ENCODE measurements at places on chromosomes 6 and 20. TPM values are rescaled to one million over a fixed set of nuclear protein-coding genes. Genes with fewer than 3 reads are reported as not detected.

XKR7 gene
- total RNA-seq = not detected

MEI4 gene
- total RNA-seq = not detected

ZC3H12D gene
- total RNA-seq = 0.25 TPM

GGTLC1 gene
- not detected for total RNA-seq

PTK6 gene
- not detected for total RNA-seq
